ENCODE measurements at places on chromosomes 3 and 15. TPM values are rescaled to one million over a fixed set of nuclear protein-coding genes. Genes with fewer than 3 reads are reported as not detected.

SLC35G2 gene
- total RNA-seq, result 4.0 TPM

MAP6D1 gene
- total RNA-seq, result 2.1 TPM

ACTRT3 gene
- total RNA-seq, result 4.0 TPM

AMT gene
- 29.1 TPM for total RNA-seq

CCR8 gene
- total RNA-seq, result not detected

PPP1R14D gene
- not detected for total RNA-seq

IL17RB gene
- total RNA-seq, result 0.65 TPM

SETD5 gene
- 182 TPM for total RNA-seq

GP5 gene
- 0.21 TPM for total RNA-seq

STRA6 gene
- 50.9 TPM for total RNA-seq

GOLGA8G gene
- total RNA-seq, result not detected

ZNF774 gene
- total RNA-seq, result 8.9 TPM

KNG1 gene
- not detected for total RNA-seq

ZSCAN29 gene
- total RNA-seq, result 27.3 TPM

LDHAL6B gene
- total RNA-seq, result not detected

LRRN1 gene
- total RNA-seq, result 4.7 TPM

DNA sequence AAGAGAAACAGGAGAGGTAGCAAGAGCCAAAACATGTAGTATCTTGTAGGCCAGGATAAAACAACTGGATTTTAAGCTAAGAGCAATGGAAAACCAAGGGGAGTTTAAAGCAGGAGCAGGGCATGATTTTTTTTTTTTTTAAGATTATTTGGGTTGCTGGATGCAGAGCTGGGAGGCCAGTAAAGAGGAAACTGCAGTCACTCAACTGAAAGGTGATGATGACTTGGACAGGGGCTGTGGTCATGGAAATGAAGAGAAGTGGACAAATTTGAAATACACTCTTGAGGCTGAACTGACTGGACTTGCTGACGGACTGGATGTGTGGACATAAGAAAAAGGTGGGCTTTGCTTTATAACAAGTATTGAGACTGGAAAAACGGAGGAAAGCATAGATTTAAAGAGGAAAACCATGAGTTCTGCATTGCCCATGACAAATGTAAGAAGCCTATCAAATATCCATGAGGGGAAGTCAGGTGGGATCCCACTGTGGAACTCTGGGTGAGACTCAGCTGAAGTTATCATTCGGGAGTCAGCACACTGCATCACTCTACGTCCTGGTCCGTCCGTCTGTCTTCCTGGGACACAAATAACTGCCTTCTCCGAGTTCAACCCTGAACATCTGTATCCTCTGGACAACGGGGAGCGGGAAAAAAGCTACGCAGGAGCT is 688 bp downstream of the XPC start:
- DNase-seq, result no peak

DNA sequence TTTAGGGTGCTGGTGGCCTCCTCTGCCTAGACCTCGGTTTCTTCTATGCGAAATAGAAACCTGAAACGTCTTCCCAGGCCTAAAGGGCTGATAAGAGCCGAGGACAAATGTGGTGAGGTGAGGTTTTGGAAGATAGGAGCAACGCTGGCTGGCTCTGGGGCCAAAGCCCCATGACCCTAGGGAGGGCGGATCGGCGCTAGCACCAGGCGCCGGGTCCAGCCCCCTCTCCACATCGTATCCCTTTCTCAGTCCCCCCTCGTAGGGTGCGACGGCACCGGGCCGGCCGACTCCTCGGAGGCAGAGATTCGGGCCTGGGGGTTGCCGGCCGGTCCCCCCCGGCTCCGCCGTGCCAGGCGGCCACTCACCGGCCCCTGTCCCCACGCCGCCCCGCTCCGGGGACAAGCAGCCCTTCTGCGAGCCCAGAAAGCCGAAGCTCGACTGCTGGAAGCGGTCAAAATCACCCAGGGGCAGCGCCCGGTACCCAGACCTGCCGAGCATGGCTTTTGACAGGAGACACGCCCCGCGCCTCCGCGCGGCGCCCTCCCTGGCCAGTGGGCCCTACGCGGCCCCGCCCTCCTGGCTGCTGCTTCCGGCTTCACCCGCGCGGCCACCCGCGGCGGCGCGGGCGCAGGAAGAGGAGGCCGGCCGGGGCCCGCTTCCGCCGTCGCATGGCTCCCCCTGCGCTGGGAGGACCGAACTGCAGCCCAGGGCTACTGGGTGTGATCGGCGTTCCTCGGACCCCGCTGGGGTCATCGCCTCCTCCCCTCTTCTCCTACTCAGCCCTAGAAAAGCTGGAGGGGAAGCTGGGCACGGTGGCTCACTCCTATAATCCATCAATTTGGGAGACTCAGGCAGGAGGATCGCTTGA is at the start of gene STOML1:
STOML1 (minus strand) TSS at position 570 of the 868 bp plus-strand sequence; CDS start at position 498, 72 bp downstream.
- DNase-seq, result peak; percentile 93

- DNase-seq, result no peak
Observed at GRCh38 chr15:31241888-31242522, 84.6 kb upstream of the KLF13 start.

- no peak for DNase-seq
Observed at GRCh38 chr3:160735826-160736225, 20.2 kb upstream of the PPM1L start.

DNA sequence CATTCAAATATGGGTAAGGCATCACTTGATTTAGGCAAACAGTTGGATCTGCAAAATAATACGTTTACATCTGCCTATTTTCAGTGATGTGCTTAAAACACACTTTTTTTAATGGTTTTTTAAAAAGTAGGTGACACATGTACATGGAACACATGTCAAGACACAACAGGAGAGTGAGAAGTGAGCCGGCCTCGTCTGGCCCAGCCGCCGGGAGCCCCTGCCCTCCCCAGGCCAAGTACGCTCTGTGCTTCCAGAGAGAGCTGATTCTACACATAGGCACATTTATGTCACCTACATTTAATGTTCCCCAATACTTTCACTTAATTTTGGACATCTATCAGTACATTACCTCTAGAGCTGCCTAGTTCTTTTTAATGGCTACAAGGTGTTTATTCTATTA is 3.8 kb downstream of the TM2D3 start:
- no peak for DNase-seq

GRCh38 chr3:105722943-105723556 is 145.8 kb downstream of the CBLB start:
- DNase-seq, result no peak

DNA sequence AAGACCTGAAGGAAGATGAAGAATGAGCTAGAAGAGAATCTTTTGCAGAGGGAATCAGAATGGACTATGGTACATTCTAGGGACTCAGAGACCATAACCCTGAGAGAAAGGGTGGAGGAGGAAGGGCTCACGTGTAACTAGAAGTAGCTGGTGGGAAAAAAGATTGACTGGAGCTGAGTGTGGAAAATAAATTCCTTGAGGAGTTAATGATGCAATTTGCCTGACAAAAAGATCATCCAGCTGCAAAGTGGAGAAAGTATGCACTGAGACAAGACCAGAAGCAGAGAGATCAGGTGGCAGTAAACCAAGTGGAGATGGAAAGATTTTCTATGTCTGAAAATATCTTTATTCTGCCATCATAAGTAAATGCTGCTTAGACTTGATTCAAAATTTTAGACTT is 52.9 kb upstream of the TBL1XR1 start:
- DNase-seq, result no peak

DNA sequence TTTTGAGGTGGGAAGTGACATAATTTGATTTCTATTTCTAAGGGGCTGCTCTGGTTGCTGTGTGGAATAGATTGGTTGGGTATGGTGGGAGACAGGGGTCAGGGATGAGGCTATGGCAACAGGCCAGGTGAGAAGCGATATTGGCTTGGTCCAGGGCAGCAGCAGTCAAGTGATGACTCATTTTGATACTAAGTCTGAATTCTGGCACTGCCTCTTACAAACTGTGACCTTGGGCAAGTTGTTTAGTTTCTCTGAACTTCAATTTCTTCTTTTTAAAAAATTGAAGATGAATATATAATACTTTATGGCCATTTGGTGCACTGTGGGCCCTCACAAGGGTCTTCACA is 40.4 kb upstream of the CLSTN2 start:
- no peak for DNase-seq

GRCh38 chr3:25449857-25450256 is 21.8 kb downstream of the RARB start:
- DNase-seq, result no peak

DNA sequence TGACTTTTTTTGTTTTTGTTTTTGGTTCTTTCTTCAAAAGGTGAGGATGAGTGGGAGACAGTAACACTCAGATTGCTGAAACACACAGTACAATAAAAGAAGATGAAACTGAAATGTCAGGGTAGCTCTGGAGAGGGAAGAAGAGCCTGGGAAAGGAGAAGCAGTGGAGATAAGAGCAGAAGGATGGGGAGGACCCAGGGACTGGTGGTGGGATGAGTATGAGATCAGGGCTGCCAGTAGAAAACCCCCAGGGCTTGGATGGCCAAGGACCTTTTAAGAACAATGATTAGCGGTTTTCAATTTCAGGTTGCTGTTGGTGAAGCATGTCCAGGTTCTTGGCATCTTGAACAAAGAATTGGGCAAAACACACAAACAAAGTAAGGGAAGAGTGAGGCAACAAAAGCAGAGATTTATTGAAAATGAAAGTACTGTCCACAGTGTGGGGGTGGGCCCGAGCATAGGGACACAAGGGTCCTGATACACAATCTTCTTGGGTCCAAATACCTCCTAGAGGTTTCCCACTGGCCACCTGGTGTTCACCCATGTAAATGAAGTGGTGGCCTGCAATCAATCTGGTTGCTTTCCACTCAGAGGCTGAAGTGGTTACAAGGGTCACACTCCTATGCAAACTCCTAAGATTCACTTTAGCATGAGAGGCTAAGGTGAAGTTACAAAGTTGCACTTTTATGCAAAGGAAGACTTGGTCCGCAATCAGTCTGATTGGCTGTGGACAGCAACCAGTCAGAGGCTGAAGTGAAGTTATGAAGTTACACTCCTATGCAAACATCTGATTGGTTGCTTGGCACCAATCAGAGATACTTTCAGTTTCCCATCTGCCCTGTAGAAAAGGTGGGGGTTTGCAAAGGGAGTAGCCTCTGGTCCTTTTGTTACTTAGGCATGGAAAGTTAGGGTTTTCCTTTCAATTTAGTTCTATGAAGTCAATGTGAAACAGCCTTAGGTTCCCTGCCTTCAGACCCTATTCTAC is 26.1 kb upstream of the MFSD1 start:
- no peak for DNase-seq

GRCh38 chr3:47298439-47298838 is 15.7 kb downstream of the KLHL18 start:
- DNase-seq, result no peak

- peak; percentile 84 for DNase-seq
Observed at GRCh38 chr3:169772305-169772896, 795 bp upstream of the MYNN start.

DNA sequence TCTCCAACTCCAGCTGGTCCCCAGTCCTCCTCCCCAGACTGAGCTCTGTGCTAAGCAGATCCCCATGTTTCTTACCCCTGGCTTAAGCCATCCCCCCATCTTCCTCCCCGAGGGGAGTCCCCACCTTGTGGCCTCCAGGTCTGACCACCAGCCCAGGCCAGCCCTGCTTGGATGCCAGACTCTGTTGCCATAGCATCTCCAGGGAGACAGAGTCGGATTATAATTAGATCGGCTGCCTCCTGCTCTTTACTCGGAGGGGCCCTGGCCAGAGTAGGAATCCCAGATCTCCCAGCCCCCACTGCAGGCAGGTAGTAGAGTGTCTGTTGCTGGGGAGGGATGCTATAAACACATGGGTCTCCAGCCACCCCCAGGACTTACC is 2.4 kb downstream of the KLHDC8B start:
- no peak for DNase-seq

DNA sequence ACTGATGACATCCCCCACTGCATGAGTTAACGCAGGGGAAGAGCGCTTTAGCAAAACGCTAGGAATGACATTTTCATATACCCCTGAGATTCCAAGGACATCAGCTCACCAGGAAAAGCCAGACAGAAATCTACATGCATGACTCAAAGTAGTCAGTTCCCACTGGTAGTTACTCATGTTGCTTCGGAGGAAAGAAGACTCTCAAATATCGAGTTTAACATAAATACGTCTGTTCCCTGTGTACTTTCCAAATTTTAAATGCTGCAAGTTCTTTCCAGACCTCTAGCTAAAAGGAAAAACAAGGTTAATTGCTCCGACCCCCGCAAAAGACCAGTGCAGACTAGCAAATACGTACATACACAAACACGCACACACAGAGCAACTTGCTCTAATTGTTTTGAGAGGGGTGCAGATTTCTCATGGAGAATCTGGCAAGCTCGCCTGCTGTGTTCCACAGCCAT is 115.4 kb upstream of the PRICKLE2 start:
- no peak for DNase-seq

- peak; percentile 27 for DNase-seq
Observed at GRCh38 chr3:128307029-128307633, 153.8 kb downstream of the EEFSEC start.

- no peak for DNase-seq
Observed at GRCh38 chr15:65360506-65360905, 17.3 kb downstream of the IGDCC3 start.

GRCh38 chr3:174403831-174404230 is 455.3 kb upstream of the NAALADL2 start:
- no peak for DNase-seq

DNA sequence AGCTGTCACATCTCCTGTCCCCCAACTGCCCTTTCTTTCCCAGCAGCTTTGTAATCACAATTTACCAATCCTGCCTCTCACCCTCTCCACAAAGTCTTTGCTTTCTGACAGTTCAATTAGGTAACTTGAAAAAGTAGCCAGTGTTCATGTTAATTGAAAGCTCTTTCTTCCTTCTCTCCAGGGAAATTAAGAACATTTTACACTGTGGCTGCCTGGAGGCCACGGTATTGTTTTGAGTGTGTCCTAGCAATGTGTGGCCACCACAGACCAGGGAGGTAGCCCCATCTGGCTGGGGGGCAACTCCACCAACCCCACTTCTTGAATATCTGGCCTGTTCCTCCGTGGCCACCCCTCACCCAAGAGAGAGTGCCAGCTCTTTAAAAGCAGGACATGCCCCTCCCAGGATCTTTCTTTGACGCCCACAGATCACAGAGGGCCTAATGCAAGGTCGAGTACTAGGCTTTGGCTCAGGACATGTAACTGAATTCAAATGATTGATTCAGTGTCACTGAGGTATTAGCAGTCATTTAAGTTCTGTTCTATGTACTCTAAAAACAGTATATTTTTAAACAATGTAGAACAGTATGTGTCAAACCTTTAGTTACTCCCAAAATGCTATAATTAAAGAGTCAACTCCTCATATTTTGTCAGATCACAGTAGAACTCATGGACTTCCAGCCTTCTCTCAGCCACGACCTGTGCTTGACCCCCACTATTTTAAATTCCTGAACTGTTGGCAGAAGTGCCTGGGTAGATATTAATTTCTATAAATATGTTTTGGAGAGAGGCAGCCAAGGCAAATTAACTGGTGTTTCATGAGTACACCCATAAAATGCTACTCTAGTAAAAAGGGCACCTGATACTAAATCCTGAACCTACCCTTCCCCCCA is 164.5 kb downstream of the TNIK start:
- no peak for DNase-seq

Measured in ureter (tissue), 1 donor.